ENCODE measurements at places on chromosomes 5 and 9.

DNA sequence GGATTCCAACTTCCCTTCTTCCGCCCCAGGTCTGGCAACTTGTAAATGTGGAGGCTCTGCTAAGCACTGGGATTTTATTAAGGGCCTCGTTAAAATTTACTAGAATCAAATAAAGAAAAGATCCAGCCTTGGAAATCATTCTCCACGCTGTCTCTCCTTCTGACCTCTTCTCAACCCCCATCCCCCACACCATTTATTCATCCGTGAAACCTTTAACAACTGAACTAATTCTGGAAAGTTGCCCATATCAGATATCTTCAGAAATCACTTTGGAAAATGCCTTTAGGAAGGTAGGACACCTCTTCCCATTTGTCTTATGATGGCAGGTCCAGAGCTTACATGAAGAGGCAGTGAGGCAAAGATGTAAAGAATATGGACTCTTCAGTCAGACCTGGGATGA, 288.5 kb downstream of the SLIT3 start:
- no peak for DNase-seq

- no peak for DNase-seq
These were observed 9.1 kb downstream of the ANKDD1B start for GRCh38 chr5:75620184-75620959.

DNA sequence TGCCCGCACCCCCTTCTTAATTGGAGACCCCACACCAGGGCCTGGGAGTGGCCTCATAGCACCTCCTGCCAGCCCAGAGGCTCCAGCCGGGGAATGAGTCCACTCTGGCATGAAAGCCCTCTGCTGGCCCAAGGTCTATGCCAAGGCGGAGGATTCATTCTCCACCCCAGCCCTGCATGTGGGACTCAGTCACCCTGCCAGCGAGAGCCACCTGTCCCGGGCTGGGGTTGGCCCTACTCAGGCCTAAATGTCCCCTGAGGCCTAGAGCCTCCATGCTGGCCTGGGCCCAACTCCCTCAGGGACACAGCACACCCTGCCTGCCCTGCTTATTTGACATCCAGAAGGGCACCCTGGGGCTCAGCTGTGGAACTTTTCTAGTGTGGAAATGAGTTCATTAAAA, 1.0 kb upstream of the RAPGEF1 start:
- no peak for DNase-seq

DNA sequence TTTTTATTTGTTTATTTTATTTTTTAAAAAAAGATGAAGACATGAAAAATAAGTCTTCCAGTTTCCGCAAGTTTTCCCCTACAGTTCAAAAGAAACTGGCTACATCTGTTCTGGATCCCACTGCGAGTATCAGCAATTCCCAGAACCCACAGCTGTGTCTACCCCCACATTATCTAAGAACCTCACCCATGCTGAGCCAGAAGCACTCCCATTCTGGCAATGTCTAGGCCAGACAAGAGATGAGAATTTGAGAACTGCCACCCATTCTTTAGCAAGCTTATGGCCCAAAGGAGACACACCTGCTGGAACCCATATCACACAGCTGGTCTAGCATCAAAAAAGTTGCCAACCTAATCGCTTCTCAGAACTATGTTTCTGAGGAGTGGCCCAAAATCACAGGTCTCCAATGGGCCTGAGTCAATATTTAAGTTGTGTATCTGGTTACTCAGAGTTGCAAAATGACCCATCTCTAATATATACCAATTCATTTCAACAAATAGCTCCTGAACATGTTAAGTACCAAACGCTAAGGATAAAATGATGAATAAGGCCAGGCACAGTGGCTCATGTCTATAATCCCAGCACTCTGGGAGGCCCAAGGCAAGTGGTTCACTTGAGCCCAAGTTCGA, 27.1 kb downstream of the MTMR12 start:
- DNase-seq: no peak

- DNase-seq: no peak
These were observed 13.5 kb downstream of the B4GALT1 start for GRCh38 chr9:33153666-33154065.

DNA sequence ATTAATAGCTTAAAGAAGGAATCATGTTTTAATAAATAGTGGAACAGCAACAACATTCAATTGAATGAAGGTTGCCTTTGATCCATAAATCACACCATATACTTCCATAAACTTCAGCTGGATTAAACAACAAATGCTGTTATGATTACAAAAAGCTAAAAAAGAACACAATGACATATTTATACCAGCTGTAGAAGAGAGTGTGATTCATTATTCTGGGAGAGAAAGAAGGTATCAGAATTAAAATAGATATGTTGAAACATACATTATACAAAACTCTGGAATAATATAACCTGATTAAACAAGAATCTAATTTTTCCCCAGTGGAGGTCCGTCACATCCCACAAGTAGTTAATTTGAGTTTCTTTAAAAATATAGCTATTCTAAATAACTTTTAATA, 7.5 kb upstream of the RECK start:
- DNase-seq: no peak

DNA sequence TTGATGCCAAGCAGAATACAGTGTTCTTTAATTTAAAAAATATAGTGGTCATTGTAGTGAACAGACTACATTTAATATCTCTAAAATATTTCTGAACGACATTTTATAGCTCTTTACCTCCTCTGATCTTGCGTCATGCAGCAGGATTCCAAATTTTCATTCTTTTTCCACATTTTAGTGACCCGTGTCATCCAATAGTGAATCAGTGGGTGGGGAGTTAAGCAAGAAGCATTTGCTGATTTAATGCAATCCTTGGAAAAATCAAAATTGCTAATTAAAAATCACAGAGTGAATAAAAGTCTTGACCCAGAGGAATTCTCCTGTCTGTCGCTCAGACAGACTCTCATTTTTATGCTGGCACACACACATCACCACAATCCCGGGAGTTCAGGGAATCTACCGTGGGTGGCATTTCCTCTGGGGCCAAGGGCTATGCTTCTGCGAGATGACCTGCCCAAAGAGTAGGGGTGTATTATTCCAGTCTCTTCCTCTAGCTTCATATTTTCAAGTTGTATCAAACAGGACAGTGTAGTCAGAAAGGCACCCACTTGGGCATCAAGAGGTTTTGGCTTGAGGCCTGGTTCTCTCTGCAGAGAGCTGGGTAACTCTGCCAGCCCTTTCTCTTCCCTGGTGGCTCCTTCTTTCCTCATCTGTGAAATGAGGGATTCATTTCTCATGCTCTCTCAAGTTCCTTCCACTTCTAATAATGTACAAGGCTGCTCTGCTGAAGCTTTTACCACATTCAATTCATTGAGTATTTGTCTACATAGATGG, 24.8 kb upstream of the OTP start:
- no peak for DNase-seq

DNA sequence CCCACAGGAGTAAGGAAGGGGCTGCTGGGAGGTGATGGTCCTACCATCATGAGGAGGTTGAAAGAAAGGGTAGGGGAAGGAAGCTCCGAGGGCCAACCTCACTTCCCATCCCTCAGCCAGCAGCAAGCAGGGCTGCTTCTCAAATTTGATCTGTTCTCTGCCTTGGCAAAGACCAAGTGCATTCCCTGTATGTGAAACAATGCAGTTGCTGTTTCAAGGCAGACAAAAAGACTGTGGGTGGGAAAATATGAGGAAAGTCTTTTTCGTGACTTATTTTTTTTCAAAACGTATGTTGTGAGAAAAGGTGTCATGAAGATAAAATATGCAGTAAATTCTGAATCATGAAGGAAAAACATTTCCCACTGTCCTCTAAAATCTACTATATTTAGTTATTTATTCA, 165.9 kb downstream of the ARSB start:
- DNase-seq: no peak

Measured in NCI-H187 treated with DMSO at 0.1 percent for 48 hours (cell line).